CD4-positive, alpha-beta T cell treated with Interleukin-6 for 4 hours (primary cell): ENCODE measurements at places on chromosomes 3 and 15.

GRCh38 chr3:112531358-112531781, 30.4 kb downstream of the ATG3 start:
- DNase-seq = no peak

DNA sequence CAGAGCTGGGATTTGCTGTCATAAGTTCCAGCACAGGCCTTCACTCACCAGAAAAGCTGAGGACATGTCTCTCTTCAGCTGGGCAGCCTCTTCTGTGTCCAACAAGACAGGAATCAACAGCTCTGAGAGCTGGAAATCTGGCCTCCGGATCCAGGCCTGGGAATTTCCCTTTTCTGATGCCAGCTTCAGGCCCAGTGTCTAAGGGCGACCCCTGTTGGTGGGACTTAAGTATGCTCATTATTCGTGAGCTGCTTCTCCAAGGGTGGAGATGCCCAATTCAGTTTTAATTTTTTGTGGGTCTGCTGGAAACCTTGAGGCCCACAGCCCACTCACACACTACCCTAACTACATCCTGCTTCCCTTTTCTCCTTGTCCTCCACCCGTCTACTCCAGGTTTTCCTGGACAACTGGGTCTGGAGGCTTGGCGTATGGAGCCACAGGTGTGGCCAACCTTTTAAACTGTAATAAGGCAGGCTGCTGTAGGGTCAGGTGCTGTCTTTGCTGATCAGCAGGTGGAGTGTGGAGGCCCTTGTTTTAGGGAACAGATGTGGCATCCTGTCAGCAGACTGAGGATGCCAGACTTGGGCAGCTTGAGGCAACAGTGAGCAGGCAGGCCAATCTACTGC, 2.6 kb upstream of the CEMIP start:
- peak; percentile 64 for DNase-seq

- no peak for DNase-seq
These were observed 50.7 kb downstream of the ADCY5 start for GRCh38 chr3:123397921-123398785.

GRCh38 chr3:59998058-59998457, 948.2 kb upstream of the CFAP20DC start:
- no peak for DNase-seq
